ENCODE measurements at places on chromosomes 2 and 18.

DNA sequence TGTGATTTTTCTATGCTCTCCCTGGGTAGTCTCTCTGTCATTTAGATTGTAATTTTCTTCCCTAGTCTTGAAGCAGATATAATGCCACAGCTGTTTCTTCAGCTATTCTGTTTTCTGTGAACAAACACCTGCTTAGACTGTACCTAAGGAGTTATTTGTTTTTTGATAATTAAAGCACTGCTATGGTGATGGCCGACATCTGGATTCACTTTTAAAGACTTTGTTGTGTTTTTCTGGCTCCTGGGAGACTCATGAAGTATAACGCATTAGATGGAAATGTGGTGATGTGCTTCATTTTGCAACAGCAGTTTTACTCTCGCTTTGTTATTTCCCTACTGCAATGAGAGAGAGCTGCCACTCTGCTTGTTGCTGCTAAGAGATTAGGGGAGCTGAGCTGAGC, 15.7 kb upstream of the C2orf69 start:
- no peak for DNase-seq

DNA sequence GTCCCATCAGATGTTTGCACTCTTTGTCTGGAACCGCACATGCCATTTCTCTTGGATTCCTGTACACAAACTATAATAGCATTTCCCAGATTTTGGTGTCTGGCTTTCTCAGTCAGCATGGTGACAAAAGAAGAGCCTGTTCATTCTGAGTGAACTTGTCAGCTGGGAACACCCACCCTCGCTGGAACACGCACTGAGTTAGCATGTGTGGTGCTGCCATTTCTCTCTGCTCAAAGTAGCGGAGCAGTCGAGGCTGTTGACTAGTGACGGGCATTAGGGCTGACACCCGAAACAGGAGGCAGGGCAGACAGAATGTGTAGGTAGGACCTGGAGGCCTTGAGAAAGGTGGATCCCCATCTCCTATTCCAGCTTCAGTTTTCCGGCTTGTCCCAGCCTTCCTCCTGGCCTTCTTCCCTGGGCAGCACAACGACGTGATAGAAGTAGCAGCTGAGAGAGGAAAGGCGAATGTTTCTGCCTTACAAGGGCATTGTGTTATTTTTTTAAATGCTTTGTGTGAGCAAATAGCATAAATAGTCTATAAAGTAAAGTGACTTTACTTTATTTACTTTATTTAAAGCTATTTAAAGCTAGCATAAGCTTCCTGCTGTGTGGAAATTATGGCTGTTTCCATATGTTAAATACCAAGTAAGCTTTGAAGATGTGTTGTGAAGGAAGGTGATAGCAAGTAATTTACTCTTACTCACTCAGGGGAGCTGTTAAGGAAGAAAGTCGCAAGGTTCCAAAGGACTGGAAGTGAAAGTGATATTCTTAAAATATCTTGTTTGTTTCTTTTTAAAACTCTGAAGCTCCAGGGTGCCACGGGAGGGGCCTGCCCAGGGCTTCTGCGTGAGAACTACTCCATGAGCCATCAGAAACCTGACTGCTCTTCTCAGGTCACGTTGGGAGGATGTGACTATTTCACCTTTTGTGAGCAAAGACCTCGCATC, 272.6 kb downstream of the NEDD4L start:
- DNase-seq = no peak

- DNase-seq = no peak
Measured at GRCh38 chr2:36820942-36821605, 124.6 kb downstream of the VIT start.

- DNase-seq = no peak
Measured at GRCh38 chr2:232013701-232014353, 52.3 kb downstream of the DIS3L2 start.

DNA sequence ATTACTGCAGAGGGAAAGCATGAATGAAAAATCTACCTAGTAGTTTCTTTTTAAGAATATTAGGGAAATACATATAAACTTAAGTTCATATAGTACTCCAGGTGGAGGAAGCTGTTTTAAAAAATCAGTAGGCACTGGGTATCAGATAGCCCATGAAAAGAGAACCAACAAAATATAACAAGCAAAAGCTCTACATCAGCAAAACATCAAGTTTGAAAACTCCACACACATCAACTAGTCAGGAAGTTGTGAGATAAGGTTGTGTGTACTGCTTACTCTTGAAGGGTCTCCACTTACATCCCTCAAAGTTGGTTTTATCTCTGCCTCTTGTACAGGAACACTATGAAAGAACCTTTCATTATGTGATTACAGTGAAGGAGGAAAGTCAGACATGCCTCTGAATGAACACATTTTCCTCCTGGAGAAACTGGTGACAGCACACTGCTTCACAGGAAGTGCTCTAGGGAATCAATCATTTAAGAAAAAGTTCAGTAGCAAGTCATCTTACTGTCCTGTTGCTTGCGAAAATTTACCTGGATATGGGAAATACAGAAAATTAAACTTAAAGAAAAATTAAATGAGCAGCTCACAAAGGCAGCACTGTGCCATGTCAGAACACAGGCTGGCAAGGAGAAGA, 57.7 kb downstream of the THADA start:
- no peak for DNase-seq

GRCh38 chr18:48027401-48027963, 97.0 kb upstream of the SMAD2 start:
- no peak for DNase-seq

DNA sequence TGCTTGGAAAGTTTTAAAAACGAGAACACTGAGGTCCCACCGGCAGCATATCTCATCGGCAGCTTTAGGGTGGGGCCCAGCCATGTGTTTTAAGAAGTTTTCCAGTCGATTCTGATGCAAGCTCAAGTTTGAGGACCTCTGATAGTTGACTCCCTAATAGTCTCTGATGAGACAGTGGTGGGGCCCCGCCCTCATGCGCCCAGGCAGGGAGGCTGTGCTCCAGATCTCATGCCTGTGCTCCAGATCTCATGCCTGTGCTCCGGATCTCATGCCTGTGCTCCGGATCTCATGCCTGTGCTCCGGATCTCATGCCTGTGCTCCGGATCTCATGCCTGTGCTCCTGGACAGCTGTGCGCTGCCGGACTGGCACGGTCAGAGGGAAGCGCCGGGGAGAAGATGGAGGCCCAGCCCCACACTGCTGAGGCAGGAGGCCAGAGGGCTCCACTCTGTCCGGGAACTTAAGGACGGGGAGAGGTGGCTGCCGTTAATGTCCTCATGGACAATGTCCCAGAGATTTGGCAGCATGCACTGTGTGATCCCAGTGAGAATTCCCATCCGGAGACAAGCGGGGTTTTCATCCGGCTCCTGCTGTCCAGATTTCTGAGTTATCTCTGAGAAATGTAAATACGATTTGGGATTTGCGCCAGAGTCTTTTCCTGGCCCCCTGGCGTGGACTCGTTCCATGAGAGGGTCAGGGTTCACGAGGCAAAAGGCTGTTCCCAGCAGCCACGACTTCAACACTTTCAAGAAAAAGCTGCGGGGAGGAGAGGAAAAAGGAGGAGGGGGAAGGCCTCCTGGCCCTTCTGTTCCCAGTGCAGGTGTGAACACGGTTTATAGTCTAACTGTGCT, 9.4 kb upstream of the COLEC11 start:
- DNase-seq = no peak

- no peak for DNase-seq
Measured at GRCh38 chr2:169822785-169823392, 1.8 kb downstream of the METTL5 start.

- DNase-seq = no peak
Measured at GRCh38 chr2:65320042-65320725, 92.6 kb downstream of the ACTR2 start.

DNA sequence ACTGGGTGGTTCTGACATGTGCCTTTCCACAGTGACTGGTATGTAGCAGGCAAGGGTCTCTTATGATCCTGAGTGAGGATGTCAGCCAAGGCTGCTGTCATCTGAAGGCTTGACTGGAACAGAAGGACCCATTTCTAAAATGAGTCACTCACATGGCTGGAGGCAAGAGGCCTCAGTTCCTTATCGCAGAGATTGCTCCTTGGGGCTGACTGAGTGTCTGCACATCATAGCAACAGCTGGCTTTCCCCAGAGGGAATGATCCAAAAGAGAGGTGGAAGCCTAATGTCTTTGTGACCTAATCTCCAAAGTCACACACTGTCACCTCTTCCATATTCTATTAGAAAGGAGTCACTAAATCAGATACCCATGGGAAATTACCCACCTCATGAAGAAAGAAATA, 114.0 kb downstream of the NEDD4L start:
- no peak for DNase-seq
